ENCODE measurements at places on chromosomes 7 and 10.

- no peak for DNase-seq
Measured at GRCh38 chr7:1015196-1016121, 28.9 kb upstream of the GPR146 start.

DNA sequence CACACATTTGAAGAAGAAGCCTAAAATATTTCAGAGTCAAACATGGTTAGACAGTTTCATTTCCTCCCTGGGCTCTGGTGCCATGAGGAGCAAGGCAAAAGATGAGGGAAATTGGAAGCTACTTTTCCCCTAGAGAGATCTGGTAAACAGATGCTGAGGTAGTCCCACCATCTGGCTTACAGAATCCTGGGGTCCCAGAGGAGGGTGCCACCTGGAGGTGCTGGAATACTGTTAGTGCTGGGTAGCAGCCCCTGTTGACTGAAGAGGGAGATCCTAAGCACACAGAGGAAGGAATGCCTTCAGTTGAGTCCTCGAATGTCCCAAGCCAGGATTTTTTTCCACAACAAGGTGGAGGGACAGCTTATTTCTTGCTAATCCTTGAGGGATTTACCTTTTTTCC lies 160.1 kb downstream of the FZD1 start:
- no peak for DNase-seq

GRCh38 chr7:127375631-127376030 lies 16.9 kb downstream of the ZNF800 start:
- no peak for DNase-seq

GRCh38 chr7:876972-877311 lies 588 bp downstream of the GET4 start:
- no peak for DNase-seq

DNA sequence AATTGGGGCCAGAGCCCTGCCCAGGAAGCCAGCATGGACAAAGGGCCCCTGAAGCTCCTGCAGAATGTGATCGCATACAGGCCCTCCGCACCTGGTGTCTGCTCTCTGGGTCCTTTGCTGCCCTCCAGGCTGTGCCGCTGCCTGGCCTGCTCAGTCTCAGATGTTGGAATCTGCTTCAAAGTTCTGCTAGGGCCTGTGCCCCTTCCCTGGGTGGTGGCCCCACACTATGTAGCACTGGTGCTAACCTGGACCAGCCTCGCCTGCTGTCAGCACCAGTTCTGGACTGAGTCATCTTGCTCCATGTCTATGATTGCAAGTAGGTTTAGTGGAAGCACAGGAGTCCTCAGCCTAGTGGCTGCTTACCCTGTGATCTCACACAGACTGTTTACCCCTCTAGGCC lies 6.3 kb downstream of the MAT1A start:
- no peak for DNase-seq

- DNase-seq, result no peak
Measured at GRCh38 chr7:95549818-95550529, 46.3 kb downstream of the PDK4 start.

DNA sequence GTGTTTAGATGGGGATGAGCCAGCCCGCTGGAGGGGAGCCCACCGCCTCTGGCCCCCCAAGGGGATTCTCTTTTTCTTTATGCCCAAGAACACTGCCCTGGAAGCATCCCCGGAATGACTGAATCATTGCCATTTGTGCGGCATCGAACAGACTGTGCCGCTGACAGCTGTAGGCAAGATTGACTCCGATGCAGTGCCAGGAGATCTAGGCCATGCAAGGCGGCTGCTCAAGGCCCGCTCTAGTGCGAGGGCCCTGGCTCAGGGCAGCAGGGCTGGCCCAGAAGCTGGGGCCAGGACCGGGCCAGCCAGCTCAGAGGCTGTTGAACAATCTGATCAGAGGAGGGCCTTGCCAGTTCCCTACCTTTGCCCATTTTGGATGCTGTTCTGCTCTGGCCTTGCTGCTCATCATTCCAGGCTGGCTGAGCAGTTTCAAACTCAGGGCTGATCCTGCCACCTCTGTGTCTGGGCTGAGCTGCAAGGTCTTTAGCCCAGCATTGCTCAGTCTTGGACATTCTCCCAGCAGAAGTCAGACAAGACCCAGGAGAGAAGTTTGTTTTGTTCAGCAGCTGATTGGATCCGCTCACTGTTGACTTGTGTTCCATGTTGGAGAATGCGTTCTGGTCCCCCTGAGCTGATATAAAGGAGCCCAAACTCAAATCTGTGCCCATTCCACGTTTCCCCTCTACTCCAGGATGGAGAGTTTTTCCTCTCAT lies 485.3 kb upstream of the GALNT17 start:
- DNase-seq, result no peak

GRCh38 chr7:95886501-95887090 lies 114.2 kb downstream of the DYNC1I1 start:
- no peak for DNase-seq

GRCh38 chr7:118312966-118313365 lies 88.5 kb downstream of the ANKRD7 start:
- DNase-seq, result no peak

- no peak for DNase-seq
Measured at GRCh38 chr10:115022733-115023132, 70.4 kb upstream of the ATRNL1 start.

DNA sequence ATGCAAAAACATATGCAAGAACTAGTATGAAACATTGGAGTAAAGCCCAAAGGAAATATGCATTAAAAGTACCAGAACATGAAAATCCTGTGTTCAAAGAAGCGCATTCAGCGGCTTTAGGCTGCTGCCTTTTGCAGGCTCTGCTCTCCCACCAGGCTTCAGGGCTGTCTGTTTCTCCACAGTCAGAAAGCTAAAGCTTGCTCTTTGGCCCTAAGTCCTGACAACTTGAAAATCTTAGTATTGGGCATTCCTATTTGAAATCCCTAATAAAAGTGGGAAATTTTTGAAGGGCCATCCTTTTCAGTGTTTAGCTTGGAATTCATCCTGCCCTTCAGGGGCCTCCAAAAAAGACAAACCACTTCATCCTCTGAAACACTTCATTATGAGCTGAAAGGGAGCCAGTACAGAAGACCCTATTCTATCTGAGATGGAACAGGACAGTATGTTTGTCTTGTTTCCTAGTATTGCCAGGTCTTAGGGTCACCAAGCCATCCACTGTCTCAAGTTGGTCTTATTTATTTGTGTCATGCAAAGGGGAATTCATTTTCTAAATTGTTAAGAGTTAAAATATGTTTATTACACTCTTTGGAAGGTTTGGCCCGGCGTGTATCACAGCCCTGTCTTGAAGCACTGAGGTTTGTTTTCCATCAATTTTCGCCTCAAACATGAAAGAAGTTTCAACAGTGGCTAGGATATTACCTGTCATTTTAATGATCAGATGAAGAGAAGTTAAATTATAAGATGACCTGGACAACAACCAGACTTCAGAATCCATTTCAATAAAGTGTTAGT lies 326.3 kb upstream of the BMPER start:
- no peak for DNase-seq

DNA sequence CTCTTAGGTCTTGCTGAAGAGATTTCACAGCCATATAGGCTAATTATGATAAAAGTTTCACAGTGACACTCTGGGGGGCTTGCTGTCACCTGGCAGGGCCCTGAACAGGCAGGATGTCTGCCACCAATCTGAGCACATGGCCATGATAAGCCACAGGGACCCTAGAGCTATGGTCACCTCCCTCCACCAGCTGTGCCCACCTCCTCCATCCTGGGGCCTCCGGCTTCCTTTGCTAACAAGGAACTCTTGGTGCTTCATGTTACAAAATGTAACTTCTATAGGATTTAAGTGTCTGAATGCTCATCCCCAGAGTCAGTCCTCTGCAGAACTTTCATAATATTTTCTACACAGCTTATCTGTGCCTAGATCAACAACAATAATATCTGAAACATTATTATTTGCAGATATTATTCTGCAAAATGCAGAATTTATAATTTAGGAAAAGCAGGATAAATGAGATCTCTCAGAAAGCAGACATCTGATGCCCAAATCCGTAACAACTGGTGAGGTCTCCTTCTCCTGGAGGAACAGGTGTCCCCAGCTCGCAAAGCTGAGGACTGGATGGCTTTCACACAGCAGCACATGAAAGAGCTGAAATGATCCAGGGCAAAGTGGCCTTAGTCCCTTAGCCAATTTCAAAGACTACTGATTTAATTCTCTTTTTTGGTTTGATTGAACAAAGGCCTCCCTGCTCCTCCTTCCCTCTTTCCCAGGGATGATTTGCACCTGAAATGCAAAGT lies 287.0 kb upstream of the AOAH start:
- no peak for DNase-seq

DNA sequence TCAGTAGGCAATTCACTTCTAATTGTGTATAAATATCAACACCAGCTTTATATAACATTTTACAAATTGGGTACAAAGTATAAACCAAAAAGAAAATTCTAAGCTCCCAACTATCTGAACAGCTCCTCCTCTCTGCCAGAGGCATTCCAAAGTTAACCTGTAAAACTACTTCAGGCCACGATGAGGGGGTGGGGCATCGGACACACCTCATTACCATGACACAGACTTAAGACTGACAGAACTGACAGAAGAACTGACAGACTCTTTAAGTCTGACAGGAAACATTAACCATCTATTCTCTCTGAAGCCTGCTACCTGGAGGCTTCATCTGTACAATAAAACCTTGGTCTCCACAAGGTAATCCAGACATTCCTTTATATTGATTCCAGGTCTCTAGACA lies 12.3 kb downstream of the ESYT2 start:
- DNase-seq, result no peak

DNA sequence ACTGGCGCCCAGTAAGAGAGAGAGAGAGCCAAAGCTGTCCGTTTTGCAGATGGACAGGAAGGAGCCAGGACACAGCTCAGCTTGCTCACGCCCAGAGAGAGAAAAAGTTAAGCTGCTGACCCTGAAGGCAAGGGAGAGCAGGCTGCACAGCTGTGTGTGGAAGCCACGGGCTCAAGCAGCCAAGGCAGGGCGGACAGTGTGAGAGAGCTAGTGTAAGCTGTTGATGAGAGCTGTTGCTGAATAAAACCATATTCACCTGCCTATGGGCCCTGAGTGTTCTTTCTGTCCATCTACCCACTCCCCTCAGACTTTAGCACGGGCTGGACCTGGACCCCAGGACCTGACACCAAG lies 5.4 kb downstream of the INMT start:
- DNase-seq, result no peak
